Activated CD4-positive, alpha-beta T cell treated with anti-CD3 and anti-CD28 coated beads, Interleukin-2, amount 50 U/mL, for 24 hours (primary cell): ENCODE measurements at places on chromosomes 12 and 14.

DNA sequence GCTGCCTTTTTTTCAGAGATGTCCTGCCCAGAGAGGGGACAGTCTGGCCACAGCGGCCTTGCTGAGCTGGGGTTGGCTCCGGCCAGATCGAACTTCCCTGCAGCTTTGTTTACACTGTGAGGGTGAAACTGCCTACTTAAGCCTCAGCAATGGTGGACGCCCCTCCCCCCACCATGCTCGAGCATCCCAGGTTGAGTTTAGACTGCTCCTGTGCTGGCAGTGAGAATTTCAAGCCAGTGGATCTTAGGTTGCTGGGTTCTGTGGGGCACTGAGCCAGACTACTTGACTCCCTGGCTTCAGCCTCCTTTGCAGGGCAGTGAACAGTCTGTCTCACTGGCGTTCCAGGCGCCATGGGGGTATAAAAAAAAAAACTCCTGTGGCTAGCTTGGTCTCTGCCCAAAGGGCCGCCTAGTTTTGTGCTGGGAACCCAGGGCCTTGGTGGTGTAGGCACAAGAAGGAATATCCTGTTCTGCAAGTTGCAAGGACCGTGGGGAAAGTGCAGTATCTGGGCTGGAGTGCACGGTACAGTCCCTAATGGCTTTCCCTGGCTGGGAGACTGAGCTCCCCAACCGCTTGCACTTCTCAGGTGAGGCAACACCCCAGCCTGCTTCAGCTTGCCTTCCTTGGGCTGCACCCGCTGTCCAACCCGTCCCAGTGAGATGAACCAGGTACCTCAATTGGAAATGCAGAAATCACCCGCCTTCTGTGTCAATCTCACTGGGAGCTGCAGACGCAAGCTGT, 79.1 kb downstream of the LRIG3 start:
- no peak for DNase-seq

DNA sequence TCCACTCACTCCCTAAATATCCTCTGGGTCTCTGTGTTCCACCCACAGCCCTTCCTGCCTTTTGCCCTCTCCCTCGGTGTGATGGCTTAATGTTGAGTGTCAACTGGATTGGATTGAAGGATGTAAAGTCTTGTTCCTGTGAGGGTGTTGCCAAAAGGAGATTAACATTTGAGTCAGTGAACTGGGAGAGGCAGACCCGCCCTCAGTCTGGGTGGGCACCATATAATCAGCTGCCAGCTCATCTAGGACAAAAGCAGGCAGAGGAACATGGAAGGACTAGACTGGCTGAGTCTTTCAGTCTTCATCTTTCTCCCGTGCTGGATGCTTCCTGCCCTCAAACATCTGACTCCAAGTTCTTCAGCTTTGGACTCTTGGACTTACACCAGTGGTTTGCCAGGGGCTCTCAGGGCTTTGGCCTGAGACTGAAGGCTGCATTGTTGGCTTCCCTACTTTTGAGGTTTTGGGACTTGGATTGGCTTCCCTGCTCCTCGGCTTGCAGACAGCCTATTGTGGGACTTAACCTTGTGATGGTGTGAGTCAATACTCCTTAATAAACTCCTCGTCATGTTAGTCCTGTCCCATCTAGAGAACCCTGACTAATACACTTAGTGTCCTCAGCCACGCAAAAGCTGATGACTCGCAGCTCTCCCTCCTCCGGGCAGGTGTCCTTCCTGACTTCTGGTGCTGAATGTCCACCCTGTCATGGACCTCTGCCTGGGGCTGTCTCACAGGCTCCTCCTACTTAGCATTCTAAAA, 5.9 kb downstream of the DGLUCY start:
- DNase-seq = no peak

GRCh38 chr12:56979628-56980027, 22.2 kb upstream of the RDH16 start:
- DNase-seq = no peak

DNA sequence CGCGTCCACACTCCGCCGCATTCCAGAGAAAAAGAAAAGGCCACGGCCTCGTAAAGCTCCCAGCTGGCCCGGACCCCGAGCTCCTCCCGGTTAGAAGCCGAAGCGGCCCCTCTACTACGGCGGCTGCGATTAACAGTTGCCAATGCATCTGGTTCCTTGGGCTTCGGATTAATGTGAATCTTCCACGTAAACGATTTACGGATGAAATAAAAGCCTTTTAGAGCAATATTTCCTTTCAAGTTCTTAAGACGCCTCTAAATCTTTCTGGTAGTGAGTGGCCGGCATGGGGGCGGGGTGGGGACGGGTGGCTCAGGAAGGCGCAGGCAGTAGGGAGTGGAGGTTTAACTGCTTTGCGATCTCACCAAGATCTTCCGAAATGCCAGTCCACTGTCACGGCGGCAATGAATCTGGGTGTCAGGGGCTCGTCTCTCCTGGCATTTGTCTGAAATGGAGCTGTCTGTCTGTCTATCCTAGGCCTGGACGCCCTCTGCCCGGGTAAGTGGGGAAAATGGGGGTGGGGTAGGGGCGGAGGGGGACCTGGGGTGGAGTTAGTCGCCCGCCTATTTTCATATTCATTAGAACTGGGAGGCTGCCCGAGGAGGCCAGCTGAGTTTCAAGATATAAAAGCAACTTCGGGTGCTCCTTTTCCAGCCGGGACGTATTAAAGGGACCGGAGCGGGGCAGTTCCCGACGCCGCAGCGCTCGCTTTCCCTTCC, 413 bp upstream of the ALX1 start:
- DNase-seq = no peak

DNA sequence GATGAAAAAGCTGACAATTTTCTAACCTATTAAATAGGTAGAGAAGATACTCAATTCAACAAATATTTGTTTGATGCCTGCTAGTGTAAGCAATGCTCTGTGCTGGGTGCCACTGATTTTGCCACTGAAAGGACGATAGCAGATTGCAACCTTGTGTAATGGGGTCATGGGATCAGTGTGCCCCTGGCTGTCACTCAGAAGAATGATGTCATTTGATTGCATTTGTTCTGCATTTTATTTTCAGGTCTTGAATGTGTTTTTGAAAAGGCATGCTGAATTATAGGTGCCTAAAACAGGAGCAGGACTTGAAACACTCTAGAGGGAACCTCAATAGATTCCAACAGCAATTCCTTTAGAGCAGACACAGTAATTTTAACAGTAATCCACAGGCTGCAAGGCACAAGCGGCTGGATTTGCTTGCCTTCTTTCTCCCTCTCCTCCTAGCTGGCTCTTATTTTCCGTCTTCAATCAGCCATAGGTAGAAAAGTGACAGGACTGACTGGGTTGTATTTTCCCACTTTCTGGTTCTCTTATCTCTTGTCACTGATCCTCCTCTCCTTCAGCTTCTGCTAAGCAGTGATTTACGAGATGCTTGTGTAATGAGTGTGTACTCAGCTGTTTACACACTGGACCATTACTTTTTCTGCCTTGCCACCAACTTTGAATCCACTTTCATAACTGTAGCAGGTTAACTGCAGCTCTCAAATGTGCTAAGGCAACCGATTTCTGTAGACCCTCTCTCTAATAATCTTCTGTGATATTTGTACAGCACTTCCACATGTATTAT, 4.1 kb downstream of the PLXNC1 start:
- no peak for DNase-seq

DNA sequence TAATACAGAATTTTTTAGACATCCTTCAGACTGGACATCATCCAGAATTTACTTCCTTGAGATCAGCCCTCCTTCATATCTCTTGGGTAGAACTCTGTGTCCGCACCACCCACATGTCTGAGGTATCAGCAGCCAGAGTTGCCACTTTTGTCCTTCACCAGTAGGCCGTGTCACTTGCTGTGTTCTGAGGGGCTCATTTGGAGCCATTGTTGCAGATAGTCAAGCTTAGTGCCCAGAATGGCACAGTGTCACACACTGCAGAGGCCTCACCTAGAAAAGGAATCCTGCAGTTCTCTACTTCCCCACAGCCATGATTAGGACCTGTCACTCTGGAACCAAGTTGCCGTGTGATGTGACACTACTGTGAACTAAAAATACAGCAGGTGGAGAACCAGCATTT, 36.9 kb upstream of the KCNK13 start:
- no peak for DNase-seq

GRCh38 chr12:93686572-93687356, 9.6 kb downstream of the CRADD start:
- no peak for DNase-seq

GRCh38 chr12:95653771-95654546, 102.7 kb upstream of the USP44 start:
- no peak for DNase-seq

DNA sequence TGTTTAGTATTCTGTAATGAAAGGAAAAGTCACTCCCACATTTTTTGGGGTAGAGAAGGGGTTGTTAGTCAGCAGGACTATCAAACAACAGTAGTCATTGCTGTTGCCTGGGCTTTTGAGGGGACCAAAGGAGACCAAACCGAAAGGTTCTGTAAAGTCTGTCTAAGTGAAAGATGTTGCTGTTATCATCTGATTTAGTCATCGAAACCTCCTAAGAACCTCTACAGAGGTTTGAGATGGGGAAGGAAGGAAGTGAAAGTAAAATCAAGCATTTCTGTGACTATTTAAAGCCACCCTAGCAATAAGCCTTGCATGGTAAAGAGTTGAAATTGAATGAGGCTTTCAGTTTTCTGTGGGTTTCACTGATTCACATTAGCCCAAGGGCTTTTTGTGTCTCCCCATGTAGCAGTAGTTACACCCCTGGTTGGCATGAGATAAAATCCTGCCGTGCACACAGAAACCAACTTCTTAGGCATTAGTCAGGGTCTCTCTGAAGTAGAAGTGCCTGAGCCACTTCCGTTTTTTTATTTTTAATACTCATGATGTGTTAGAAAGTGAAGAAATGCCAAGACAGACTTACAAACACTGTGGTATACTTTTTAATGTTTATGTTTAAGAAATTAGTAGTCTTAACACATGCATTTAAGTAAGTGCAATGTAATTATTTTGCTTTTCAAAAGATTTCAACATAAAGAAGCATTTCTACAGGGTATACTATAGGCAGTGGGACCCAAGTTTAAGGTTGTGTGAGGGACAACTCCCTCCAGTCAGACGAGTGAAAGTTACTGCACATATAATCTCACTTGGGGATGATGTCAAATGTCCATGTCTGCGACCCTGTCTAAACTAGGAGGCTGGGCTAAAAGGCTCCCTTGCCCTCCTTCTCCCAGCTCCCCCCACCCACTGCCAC, 50.4 kb downstream of the DYRK2 start:
- peak; percentile 6 for DNase-seq

GRCh38 chr12:57722716-57723629, 15.6 kb downstream of the AGAP2 start:
- DNase-seq = no peak

GRCh38 chr12:131055596-131056233, 102.0 kb downstream of the ADGRD1 start:
- DNase-seq = no peak

DNA sequence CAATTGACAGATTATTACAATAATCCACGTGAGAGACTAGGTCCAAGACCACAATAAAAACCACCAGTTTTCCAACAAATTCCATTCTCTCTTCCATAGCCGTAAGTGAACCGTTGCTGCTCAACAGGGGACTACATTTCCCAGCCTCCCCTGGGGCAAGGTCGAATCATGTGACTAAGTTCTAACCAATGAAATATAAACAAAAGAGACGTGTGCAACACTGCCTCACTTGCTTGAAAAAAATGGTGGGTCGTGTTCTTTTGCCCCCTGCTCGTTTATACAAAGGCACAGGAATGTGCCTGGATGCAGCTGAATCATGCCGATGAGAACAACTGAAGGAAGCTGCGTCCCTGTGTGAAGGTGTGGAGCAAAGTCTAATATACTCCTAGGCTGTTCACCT, 51.1 kb downstream of the HSPB8 start:
- DNase-seq = no peak
